Nephron progenitor cell (in vitro differentiated cells): ENCODE measurements at places on chromosomes 7 and 10.

DNA sequence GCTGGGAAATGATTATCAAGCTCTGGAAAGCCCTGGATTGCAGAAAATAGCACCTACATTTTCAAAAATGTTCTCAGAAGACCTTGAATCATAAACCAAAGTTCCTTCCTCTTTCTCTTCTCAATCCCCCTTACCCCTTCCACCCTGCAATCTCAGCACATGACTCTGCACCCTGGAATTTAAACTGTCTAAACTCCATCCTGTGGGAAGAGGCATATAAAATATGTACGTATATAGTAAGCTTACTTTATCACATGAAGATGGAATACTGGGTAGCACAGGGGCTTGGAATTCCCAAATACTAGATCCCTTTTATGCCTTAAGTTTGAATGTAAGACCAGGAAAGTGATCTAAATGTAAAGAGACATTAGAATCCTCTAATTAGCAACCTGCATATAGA, 7.7 kb downstream of the AGMO start:
- DNase-seq: no peak

- no peak for DNase-seq
Measured at GRCh38 chr7:30727061-30727945, 24.6 kb upstream of the INMT start.

DNA sequence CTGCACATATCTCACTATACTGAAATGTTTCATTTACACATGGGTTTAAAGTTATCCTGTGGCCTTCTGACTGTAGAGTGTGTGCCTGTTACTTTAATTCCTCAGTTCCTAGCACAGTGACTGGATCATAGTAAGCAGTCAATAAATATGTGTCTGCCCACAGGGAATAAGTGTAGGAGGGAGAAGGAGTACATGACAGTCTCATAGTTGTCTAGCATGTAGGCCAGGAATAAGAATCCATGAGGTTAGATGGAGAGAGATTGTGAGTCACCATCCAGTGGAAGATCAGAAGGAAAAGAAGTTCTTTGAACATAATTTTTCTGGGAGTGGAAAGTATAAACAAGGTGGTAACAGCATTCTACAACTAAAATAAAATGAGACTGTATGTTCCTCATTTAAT, 36.6 kb upstream of the SEMA3A start:
- no peak for DNase-seq

DNA sequence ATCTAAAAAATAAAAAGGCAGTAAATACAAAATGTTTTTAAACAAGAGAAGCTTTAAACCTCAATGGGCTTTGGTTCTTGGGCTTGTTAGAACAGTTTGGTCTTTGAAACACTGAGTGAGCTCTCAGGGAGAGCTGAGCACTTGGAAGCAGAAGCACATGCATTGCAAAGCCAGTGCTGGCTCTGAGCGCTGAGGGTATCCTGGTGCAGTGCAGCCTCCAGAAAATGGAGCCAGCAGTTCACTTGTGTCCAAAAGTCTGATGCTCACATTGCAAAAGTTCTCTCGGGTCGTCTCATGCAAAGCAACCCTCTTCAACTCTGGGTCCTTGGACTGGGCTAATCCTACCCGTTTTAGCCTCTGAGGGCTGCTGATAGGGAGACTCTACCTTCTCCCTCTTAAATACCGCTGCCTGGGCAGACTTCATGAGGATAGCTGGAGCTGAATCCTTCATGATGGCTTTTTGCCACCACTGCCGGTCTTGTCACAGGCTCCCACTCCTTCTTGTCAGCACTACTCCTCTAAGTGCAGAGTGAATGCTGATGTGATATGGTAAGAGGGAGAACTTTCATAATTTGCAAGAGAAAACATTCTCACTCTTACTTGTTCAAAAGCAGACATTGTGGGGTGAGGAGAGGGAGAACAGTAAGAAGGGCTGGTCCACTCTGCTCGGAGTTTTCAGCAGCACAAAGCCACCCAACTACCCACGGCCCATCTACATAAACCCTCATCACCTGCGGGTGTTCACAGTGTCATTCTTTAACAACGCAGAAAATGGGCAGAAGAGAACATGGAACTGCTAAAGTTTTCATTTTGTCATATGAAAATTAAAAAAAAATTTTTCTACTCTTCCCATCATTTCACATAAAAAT, 42.2 kb upstream of the BMPER start:
- DNase-seq: no peak

DNA sequence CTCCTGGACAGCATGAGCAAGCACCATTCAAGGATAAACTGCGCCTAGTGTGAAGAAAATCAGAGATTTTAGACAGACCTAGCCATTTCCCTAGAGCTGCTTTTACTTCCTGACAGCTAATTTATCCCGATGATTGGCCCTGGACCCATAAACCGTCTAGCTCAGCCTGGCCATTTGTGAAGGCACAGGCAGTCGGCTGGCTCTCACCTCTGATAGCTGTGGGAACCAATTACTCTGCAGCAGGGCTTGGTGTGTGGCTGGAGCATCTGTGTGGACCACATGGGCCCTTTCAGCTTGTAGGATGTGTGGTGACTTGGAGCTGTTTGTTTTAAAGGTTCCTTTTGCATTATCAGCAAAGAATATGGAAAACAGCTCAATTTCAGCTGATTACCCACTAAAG, 111.1 kb upstream of the NPY start:
- no peak for DNase-seq

DNA sequence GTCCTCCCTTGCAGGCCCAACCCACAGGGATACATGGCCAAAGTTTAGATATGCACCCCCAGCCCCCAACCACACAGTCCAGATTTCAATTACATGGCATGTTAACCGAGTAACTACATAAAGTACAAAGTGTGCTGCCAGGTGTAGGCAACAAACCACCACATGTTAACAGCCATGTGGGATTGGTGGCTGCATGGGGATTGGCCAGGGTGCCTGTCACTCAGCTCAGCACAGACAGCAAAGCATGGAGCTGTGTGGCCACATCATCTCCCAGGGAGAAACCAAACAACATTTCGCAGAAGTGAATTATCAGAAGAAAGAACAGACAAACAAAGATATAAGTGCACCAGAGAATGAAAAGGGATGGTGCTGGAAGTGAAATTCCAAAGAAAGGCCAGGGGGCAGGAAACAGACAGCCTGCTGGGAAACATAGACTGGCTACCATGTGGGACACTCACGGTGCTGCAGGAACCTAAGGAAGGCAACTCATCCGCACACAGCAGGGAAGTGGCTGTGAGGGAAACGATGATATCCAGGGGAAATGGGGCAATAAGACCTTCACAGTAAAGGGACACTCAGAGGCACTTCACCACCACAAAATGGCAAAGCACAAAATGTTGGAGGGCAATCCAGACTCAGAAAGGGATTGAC, 171.2 kb downstream of the PTPRN2 start:
- no peak for DNase-seq

GRCh38 chr10:79022565-79023230, 46.1 kb upstream of the ZMIZ1 start:
- peak; percentile 21 for DNase-seq

DNA sequence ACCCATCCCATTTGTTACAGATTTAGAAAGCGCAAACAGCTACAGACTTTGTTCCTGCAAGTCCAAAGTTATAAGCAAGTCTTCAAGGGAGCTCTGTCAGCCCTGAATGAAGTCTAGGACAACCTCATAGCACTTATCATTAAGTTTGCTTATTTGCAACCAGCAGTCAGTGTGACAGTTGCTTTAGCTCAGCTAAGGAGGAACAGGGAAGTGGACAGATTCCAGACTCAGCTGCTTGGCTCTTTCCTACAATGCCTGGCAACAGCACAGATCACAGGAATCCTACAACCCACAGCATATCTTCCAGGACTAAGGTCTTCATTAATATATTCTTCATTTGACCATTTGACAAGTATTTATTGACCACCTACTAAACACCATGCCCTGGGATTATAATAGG, 17.4 kb upstream of the KIF5B start:
- no peak for DNase-seq

- DNase-seq: no peak
Measured at GRCh38 chr10:929960-930624, 1.4 kb downstream of the LARP4B start.

DNA sequence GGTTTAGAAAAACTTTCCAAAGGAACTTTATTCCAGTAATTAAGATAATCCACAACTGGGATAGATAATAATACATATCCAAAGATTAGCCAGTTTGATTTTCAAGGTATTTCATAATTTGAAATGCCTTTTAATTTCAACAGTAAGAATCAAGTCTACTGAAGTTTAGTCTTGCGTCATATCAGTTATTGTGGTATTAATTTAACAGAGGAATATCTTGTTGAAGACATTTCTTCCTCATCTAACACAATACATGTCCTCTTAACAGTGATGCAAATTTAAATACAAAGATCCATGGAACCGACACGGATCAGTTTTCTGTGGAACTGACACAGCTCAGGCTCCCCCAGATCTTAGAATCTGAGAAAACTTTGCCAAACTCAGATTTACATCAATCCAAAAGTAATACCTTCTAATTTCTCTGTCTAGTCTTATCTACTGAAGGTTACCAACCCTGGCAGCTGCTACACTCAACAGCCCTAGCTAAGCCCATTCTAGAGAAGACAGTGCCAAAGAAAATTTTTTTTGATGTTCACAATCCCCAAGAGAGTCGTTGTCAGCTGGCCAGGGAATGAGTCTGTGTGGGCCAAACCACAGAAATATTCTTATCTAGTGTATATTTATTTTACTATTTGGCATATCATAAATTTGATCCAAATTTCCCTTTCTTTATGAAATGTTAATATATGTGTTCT, 365.2 kb upstream of the MEOX2 start:
- DNase-seq: no peak

DNA sequence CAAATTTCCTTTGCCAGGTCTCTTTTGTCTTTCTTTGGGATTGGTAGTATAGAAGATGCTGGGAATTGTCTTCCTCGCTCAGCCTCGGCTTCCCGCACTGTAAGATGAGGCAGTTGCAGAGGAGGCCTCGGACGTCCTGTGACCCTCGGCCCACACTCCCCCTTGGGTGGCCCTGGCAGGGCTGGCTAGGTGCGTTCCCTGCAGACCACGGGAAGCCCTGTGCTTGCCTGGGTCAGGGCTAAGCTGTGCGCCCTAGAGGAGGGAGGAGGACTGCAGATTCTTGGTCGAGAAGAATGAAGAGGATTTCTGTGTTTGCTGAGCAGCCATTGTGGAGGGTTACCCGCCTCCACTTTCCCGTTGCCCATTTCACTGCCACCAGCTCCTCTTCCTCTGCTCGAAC, 42.8 kb downstream of the WIPI2 start:
- DNase-seq: no peak

DNA sequence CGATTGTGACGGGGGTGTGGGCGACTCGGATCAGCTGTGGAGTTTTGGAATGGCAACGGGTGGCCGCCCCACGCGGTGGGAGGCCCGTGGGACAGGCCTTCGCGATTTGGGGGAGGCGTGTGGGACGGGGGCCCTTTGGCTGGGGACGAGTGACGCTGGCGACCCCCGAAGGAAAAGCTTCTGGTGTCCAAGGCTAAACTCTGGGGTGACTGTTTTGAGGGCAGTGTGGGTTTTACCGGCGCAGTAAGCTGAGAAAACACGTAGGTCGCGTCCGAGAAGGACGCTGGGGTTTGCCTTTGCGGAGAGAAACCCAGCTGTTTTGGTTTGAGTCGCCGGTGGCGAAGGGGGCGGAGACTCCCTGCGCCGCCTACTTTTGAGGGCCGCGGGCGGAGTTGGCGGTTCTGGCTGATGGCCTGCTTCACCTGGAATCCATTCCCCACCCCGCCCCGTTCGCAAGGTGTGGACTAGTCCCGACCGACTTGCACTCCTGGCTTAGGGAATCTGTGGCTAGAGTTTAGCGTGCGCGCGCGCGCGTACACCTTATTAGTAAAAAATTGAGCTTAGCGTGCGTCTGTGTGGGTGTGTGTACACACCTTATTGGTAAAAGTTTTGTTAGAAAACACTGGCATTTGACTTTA, 606 bp downstream of the TAX1BP1 start:
- DNase-seq: peak; percentile 84

- DNase-seq: no peak
Measured at GRCh38 chr10:48496831-48497779, 107.8 kb downstream of the ARHGAP22 start.

- no peak for DNase-seq
Measured at GRCh38 chr10:31071232-31072005, 39.8 kb upstream of the ZNF438 start.

- DNase-seq: no peak
Measured at GRCh38 chr7:12911053-12911452, 223.6 kb downstream of the ARL4A start.

DNA sequence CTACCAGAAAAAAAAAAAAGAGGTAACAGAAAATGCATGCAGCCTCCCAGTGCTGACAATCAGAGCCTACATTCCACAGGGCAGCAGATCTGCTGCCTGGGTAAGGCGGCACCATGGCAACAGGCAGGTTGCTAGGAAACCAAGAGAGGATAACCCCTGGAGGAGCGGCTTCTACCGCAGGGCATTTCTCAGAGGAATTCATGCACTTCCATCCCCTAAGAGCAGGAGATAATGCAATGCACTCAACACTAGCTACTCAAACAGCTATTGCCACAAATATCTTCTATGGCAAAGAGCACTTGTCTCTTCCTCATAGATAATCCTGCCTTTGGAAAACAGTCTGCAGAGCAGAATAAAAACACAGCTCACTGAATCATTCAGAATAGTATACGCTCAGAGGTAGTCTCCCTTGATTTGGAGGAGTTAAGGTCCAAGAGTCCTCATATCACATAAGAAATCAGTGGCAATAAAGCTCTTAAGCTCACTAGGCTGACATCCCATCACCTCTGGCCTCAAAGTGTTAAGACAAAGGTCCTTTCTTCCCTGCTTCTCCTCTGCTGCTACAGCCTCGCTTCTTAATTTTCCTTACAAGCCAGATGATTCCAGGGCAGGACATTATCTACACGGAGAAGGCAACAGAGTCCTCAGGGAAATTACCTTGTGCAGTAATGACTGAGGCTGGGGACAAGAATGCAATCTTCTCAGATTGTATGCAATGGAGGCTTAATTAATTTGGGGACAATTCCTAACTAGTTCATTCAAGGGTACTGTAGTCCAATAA, 10.7 kb downstream of the PSAP start:
- DNase-seq: peak; percentile 95

DNA sequence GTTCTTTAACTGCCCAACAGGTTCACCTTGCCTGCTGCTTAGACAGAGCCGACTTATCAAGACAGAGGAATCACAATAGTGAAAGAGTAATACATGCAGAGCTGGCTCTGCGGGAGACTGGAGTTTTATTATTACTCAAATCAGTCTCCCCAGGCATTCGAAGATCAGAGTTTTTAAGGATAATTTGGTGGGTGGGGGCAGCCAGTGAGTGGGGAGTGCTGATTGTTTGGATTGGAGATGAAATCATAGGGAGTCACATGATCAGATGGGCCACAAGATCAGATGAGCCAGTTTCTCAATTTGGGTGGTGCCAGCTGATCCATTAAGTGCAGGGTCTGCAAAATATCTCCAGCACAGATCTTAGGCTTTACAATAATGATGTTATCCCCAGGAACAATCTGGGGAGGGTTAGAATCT, 131.3 kb downstream of the AKR1D1 start:
- no peak for DNase-seq

DNA sequence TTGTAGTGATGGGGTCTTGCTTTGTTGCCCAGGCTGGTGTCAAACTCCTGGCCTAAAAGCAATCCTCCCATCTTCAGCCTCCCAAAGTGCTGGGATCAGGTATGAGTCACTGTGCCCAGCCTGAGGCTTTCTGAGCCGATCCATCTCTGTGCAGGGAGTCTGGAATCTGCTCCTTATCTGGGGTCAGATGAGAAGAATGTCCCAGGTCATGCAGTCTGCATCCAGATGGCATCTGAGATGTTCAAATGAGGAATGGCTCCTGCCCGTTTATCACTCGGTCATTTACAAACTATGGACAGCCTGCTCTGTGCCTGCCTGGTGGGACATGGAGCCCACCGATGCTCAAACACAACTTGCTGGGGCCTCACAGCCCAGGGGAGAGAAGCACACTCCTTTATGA, 11.1 kb upstream of the SLC18A3 start:
- no peak for DNase-seq

GRCh38 chr7:5692845-5693278, 88.6 kb downstream of the RNF216 start:
- no peak for DNase-seq
